ENCODE measurements at places on chromosomes 1 and 21.

DNA sequence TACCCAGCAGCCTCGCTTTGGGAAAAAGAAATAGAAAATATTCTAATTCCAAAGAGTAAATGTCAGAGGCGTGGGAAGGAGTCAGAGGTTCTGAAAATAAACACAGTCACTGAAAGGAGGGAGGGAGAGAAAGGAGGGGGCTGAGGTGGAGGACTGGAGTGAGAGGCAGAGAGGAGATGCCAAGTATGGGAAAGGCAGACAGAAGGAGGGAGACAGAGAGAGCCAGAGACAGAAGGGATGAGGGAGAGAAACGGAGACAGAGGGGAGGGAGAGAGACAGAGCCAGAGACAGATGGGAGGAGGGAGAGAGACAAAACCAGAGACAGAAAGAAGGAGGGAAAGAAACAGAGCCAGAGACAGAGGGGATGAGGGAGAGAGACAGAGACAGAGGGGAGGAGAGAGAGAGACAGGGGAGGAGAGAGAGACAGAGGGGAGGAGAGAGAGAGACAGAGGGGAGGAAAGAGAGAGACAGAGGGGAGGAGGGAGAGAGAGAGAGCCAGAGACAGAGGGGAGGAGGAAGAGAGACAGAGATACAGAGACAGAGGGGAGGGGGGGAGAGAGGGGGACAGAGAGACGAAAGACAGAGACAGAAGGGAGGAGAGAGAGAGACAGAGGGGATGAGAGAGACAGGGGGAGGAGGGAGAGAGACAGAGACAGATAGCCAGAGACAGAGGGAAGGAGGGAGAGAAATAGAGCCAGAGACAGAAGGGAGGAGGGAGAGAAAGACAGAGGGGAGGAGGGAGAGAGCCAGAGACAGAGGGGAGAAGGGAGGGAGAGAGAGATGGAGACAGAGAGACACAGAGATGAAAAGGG is 525.5 kb downstream of the MATN1 start:
- DNase-seq, result no peak

GRCh38 chr1:220189750-220190347 is 82.4 kb downstream of the RAB3GAP2 start:
- DNase-seq, result no peak

- no peak for DNase-seq
These were observed 49.4 kb downstream of the LGR6 start for GRCh38 chr1:202243006-202243405.

DNA sequence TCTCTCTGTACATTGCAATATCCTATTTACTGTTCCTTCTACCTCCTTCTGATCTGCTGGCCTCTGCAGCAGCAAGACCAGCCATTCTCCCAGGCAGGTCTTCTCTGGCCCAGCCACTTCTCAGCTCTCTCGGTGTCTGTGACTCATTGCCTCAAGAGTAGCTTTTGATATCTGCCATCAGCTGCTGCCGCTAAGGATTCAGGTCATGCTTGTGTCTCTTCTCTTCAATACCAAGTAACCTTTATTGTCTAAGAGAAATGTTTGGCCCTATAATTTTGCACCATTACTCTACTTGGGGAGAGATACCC is 101.8 kb downstream of the TMEM53 start:
- no peak for DNase-seq

DNA sequence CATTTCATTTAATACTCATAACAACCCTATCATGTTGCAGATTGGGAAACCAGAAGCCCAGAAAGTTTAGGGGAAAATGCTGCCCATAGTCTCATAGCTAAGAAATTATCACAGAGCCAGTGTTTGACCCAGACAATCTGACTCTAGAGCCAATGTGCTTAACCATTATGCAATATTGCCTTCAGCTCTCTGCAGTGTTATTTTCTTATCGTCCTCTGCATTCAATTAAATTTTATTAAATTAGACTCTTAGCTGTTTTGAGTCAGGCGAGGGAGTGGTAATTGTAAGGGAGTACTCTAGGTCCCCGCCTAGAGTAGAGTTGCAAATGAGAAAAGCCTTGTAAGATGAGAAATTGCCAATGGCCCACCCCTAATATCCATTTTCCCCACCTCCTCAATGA is 191.1 kb downstream of the TTLL7 start:
- no peak for DNase-seq

GRCh38 chr1:7942214-7942921 is 1.7 kb upstream of the TNFRSF9 start:
- peak; percentile 34 for DNase-seq

GRCh38 chr21:39721885-39722284 is 23.1 kb upstream of the IGSF5 start:
- DNase-seq, result no peak

- no peak for DNase-seq
These were observed 1.5 kb downstream of the L1TD1 start for GRCh38 chr1:62196086-62196690.

DNA sequence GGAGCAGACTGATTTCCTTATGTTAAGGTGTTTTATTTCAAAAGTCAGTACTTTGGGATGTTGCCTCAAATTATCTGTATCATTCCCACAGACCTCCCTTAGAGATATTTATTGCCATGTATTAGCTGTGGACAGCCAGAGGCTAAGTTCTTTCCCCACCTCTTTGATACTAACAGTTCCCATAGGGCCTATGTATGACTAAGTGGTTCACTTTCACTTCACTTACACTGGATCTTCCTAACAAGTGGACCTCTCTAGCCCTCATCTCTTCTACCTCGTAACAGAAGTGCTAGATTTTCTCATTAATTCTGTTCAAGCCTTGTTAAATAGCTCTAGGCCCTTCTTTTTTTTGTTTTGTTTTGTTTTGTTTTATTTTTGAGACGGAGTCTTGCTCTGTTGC is 6.2 kb downstream of the TRAF5 start:
- DNase-seq, result no peak

GRCh38 chr21:31915566-31915965 is 42.7 kb downstream of the HUNK start:
- DNase-seq, result no peak

DNA sequence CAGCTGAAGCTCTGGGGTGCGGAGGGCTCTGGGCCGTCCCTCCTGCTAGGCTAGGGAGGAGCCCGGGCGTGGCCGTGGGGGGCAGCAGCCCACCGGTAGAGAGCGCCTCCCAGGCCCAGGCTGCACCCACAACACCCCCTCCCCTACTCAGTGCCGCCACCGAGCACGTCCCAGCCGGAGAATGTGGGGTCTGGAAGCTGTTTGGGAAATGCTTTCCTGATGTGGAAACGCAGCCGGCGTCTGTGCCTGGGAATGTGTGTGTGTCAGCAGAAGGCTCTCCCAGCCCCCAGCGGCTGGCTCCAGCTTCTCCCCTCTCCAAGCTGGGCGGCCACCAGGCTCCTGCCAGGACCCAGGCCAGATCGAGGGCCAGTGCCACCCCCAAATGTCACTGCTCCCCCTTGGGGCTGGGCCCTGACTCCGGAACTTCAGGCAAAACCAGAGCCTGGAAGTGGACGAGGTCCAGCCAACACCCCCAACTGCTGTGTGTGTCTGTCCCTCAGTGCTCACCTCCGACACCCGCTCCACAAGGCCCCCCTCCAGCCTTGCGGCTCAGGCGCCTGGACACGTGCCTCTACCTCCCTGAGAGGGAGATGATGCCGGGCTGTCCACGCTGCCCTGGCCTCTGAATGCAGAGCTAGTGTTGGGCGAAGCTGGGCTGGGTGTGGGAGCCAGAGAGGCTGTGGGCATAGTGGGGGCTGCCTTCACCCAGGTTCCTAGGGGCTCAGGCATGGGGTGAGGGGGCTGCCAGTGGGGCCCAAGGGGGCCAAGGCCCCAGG is 74.7 kb downstream of the MEGF6 start:
- DNase-seq, result no peak

DNA sequence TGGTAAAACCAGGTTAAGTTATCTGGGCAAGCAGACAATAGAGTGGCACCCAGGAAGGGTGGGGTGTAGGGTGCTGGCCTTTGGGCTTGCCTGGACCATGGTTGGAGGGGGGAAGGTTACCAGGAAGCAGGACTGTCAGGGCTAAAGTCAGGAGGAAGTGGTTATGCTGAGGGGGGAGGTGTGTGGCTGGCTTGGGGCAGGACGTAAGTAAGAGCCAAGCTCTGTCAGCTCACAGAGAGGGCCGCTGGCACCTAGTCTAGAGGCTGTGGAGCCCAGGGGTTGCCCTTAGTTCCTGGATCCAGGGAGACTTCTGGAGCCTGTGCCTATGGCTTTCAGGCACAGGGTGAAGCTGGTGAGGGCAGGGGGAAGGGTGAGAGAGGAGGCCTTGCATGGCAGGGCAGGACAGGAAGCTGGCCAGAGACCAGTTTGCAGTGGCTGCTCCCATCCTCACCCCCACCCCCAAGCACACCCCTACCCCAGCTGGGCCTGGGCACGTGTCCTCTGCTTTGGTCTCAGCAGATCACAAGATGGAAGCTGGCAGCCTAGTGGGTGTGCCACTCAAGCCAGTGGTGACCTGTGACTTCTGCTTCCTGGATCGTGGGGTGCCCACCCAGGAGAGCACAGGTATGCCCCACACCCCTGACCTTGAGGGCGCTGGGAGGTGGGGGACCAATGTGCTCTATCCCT is 20.5 kb upstream of the SMYD3 start:
- no peak for DNase-seq

GRCh38 chr1:47529520-47530098 is 91.8 kb downstream of the FOXD2 start:
- no peak for DNase-seq

GRCh38 chr1:60716472-60716871 is 365.9 kb upstream of the NFIA start:
- no peak for DNase-seq

GRCh38 chr21:21714426-21714825 is 716.2 kb downstream of the NCAM2 start:
- no peak for DNase-seq

DNA sequence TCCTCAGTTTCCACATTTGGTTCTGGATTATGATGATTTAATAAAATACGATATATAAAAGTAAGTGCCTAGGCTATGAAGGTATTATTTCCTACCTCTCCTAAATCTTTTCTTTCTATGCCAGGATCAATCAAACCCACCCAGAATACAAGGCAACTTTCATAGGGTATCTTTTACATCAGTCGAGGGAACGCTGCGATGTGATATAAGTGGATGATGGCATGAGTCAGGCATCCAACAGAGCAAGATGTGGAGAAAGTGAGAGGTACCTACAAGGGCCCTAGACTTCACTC is 781 bp downstream of the TTLL7 start:
- DNase-seq, result no peak

- DNase-seq, result no peak
These were observed 7.0 kb upstream of the POU3F1 start for GRCh38 chr1:38053416-38054091.

- DNase-seq, result no peak
These were observed 3.9 kb upstream of the LEFTY2 start for GRCh38 chr1:225944951-225945350.

DNA sequence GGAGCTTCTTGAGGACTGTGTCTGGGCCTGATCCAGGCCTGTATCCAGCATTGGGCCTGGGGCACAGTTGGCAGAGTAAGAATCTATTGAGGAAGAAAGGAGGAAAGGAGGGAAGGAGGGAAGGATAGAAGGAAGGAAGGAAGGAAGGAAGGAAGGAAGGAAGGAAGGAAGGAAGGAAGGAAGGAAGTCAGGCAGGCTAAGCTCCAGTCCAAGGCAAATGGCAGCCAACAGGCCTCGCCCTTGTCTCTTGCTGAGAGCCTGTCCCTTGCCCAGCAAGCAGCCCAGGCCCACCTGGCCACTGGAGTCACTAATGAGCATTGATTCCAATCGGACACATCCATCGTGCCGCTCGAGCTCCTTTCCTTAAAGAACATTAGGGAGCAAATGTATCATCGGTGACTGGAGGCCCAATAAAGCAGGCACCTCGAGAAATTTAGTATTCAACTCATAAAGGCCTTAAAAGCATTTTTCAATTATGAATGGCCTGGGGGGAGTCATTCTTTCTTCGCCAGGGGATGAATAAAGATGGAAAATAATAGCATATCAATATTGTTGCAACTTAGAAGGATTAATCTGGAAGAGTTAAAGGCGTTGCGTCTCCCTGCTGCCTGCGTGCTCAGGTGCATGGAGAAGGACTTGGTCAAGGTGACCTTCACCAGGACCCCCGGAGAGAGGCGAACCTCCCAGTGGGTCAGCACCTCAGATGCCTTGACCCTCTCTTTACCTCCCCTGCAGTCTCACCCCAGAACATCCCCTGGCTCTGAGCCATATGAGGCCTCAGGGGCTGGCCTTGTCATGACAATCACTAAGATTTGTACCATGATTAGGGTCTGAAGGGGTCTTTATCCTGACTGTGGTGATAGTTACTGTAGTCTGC is 144.5 kb upstream of the RUNX3 start:
- no peak for DNase-seq

DNA sequence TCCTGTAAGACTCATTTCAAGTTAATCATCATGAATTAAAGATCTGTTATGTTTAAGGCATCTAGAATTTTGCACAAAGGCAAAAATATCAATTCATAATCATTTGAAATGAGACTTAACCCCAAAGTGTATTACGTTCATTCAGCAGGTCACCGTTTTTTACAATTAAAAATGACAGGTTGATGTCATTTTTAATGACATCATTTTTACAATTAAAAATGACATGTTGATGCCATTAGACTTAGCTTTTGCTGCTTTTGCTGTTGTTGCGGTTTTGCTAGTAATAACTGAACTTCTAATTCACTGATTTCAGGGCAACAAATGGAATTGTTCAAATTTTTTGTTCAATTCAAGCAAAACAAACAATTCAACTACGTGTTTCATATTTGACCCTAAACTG is 17.0 kb downstream of the PRMT6 start:
- no peak for DNase-seq

GRCh38 chr1:210496063-210496462 is 167.4 kb downstream of the HHAT start:
- DNase-seq, result no peak

- no peak for DNase-seq
These were observed 88.6 kb upstream of the GNG12 start for GRCh38 chr1:67921725-67922489.

- DNase-seq, result no peak
These were observed 7.0 kb downstream of the GPR37L1 start for GRCh38 chr1:202129453-202130296.

DNA sequence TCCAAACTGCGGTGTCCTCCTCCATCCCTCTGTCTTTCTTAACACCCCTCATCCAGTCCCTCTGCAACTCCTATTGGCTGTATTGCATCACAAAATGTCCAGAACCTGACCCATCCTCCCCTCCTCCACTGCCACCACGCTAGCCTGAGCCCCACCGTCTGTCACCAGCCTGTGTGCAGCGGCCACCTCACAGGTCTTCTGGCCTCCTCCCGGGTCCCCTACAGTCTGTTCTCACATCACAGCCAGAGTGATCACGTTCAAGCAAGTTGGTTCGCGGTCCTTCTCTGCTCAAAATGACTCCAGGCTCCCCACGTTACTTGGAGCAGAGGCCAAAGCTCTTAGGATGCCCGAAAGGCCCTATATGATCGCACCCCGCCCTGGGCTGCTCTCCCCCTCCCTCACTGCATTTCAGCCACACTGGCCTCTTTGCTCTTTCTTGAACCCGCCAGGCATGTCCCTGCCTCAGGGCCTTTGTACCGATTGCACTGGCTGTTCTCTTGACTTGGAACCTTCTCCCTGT is 2.4 kb upstream of the PADI4 start:
- DNase-seq, result no peak

GRCh38 chr1:29924017-29924431 is 687.7 kb downstream of the PTPRU start:
- no peak for DNase-seq
